ENCODE measurements at places on chromosomes 4 and X. TPM values are rescaled to one million over a fixed set of nuclear protein-coding genes. Genes with fewer than 3 reads are reported as not detected.

Gene ART3
- total RNA-seq: 0.83 TPM

Gene BRS3
- 2.8 TPM for total RNA-seq

Gene POU3F4
- total RNA-seq: not detected

GRCh38 chr4:49709775-49710174, 723.7 kb downstream of the CWH43 start:
- no peak for DNase-seq

GRCh38 chr4:185272245-185272644, 62.8 kb downstream of the SNX25 start:
- DNase-seq: no peak

- DNase-seq: no peak
Measured at GRCh38 chrX:119688911-119689321, 4.1 kb downstream of the SEPTIN6 start.

DNA sequence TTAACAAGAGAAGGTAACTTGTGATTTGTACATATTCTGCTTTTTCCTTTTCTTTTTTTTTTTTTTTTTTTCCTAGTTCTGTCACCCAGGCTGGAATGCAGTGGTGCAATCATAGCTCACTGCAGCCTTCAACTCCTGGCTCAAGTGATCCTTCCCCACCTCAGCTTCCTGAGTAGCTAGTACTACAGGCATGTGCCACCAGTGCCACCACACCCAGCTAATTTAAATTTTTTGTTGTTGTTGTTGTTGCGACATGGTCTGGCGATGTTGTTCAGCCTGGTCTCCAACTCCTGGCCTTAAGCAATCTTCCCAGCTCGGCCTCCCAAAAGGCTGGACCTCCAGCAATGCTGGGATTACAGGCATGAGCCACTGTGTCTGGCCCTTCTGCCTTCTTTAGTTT, 1.5 kb upstream of the TACR3 start:
- no peak for DNase-seq

DNA sequence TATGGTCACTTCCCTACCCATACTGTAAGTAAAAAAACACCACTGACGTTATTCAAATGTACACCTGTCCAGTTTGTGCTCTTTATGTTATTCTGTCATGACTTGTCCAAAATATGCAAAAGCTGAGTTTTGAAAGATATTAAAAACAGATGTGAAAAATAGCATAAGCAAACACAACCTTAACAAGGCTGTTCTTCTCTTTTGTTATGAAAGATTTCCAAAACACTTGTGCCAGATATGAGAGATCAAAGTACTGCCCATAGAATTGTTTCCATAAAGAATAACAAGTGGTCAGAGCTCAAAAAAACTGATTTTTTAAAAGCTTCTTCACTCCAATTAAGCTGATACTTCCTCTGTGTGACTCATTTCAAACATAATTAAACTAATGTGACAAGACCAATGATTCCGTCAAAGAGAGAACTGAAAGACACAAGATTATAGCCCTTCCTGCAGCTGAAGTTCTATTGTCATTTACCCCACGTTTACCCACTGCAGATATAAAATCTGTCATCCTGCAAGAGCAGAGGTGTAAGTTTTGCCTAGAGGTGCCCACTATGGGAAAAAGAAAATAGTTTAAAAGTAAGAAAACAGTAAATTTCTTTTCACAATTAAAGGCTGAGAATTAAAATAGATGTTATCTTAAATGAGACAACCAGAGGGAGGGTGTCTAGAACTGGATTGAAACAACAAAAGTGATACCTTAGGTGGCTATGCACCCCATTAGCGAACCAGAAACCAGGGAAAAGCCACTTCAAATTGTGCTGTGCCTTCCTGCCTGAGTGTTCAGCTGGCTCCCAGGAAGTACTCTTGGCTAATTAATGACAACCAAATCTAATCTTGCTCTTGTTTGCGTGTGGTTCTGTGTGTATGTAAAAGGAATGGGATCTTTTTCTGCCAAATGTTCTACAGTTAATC, 30.1 kb downstream of the RASSF6 start:
- DNase-seq: no peak

DNA sequence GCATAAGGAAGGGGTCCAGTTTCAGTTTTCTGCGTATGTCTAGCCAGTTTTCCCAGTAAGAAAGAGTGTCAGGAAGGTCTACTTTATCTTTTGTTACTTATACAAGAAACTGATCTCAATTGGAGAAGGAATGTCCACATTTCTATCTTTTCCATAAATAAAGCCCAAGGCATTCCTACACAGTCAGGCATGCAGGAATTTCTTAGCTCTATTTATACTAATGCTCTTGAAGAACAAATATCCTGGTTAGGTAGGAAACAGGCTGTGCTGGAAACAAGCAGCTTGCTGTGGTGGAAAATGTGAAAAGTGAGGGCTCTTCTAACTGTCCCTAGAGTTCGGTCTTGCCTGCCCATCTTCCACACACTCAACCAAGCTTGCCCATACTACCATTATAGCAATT, 37.9 kb upstream of the PITX2 start:
- DNase-seq: no peak

GRCh38 chr4:84730375-84730774, 147.4 kb downstream of the CDS1 start:
- no peak for DNase-seq

- no peak for DNase-seq
Measured at GRCh38 chr4:72714482-72715279, 145.7 kb upstream of the ADAMTS3 start.

DNA sequence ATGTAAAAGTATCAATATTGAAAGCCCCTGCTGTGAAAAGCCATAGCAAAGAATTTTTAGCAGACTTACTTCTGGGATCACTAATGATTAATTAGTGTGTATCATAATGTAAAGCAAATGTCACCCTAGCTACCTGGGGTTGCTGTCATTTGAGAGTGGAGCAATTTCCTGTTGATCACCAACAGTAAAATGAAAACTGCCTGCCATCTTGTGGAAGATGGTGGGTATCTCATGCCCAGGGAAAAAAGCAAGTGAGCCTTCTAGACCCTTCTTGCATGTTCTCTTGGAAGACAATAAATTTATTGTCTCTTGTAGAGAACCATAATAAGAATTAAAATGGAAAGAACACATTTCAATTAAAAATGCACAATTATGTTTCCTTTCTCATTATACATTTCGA, 360.2 kb downstream of the ZIC3 start:
- no peak for DNase-seq

DNA sequence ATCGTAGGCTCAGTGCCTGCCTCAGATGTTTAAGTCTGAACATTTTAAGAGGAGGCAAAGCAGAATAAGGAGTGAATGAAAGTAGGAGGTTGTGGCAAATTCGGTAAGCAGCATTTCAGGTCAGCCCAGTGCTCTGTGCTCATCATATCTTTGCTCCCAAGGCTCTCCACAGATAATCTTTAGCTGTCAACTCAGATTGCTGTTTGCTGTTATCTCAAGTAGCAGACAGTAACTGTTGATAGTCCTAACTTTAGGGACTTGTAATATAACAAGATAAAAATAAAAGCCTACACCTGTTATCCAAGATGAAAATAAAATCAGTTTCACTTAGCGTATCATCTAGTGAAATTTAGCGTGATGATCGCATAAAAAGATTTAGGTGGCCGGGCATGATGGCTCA, 18.6 kb upstream of the CLTRN start:
- DNase-seq: no peak

DNA sequence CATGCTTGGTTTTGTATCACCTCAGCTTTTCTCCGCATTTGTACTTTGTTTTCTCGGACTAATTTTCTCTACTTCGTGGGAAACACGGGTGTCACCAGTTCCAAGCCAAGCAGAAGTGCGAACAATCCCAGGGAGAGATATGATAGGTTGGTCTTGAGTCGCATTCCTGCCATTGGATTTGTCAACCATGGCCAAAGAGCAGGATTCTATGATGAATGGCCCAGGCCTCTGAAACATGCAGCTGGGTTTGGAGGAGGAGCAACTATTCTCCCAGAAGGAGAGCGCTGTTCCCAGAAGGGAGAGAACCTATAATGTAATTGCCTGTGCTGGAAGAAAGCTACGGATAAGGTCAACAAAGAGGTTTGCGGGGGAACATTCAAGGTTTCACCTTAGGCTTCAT, 10.3 kb upstream of the FGFBP1 start:
- DNase-seq: no peak

- DNase-seq: no peak
Measured at GRCh38 chr4:55989766-55990165, 41.0 kb downstream of the CEP135 start.

- DNase-seq: no peak
Measured at GRCh38 chrX:57528670-57529255, 63.0 kb upstream of the ZXDB start.
